ENCODE measurements at places on chromosomes 3 and 15. TPM values are rescaled to one million over a fixed set of nuclear protein-coding genes. Genes with fewer than 3 reads are reported as not detected.
A peak's percentile ranks its signal among the peaks of the same experiment; 100 is the strongest.

DNA sequence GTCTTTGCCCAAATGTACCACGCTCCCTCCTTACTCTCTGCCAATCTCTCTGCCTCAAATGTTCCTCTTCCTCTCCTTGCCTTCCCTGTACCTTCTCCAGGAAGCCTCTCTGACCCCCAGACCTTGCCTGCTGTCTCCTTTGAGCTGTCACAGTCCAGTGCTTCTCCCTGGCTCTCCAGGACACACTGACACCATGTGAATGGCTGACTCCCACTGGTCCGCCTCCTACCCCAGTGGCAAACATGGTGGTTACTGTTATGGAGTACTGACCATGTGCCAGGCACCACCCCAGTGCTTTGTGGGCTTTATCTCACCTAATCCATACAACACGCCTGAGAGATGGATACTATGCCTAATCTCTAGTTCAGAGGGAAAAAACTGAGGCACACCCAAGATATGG lies 141.9 kb downstream of the TPRA1 start:
- no peaks in the 10 kb centered on the region for H3K4me1 ChIP-seq
- peaks cover 22% of the 10 kb centered on the region for H3K27me3 ChIP-seq

GRCh38 chr3:157667493-157667892 lies 164.3 kb upstream of the VEPH1 start:
- H3K4me3 ChIP-seq: no peak overlapping the region
- no peak for DNase-seq
- no peaks in the 10 kb centered on the region for H3K4me1 ChIP-seq
- no peak overlapping the region for H3K27ac ChIP-seq
- no peaks in the 10 kb centered on the region for H3K36me3 ChIP-seq
- peaks cover 3% of the 10 kb centered on the region for H3K27me3 ChIP-seq

DNA sequence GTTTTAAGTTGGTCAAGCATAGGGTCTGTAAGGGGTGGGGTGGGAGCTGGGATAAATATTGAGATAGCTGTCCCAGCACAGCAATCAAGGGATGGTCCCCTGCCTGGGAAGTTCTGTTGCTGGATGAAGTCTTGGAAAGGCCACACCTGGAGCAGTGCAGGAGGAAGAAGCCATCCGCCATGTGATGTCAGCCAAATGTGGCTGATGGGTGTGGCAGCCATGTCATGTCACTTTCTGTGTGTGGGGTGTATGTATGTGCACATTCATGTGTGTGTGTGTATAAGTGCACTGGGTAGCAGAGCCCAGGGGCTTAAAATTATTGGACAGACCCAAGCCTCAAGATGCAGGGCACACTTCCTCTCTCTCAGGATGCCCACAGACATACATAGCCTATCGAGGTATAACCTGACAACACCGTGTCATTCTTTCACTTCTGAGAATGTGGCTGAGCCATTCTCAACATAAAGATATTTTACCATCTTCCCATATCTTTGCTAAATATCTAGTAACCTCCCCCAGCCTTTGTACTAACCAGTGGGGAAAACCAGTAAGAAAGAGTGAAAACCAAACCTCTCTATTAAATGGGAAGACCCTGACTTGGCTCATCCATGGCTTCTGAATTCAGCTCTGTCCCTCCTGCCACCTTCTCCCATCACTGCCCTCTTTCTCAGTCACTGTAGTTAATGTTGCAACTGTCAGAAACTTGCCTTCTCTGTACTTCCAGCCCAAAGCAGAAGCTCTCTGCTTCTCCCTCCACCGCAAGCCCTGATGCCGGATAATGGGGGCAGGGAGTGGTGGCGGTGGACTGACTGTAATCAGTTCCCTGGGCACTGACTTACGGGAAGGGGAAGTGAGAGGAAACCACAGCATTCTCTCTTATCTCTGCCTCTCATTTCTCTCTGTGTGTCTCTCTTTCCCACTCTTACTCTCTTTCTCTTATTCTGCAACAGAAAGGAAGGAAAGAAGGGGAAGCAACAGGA lies 11.2 kb downstream of the TNFSF10 start:
- peaks cover 81% of the 10 kb centered on the region for H3K4me1 ChIP-seq
- peaks cover 67% of the 10 kb centered on the region for H3K36me3 ChIP-seq
- H3K27me3 ChIP-seq: no peaks in the 10 kb centered on the region
- peak overlapping the region; percentile 52 for H3K4me3 ChIP-seq
- DNase-seq: peak; percentile 89
- H3K27ac ChIP-seq: peak overlapping the region; percentile 93

DNA sequence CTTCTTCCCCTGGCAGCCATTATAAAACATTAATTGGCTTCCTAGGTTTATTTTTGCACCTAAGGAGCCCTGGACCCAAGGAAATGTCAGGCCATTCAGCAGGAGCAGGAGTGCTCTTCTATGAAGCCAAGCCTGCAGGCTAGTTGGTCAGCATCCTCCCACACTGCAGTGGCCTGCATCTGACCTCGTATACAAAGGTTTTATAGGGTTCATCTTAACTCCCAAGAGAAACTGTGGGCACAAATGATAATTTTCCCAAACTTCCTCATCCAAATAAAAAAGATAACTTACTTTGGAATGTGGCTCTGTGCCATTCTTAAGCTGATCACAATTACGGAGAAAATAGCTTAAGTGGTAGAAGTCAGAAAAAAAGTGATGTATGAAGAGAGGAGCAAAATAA lies 19.4 kb downstream of the PLSCR1 start:
- H3K4me3 ChIP-seq: no peak overlapping the region
- H3K36me3 ChIP-seq: peaks cover 23% of the 10 kb centered on the region
- no peaks in the 10 kb centered on the region for H3K27me3 ChIP-seq
- no peak overlapping the region for H3K27ac ChIP-seq
- H3K4me1 ChIP-seq: peaks cover under 1% of the 10 kb centered on the region
- DNase-seq: no peak

- no peaks in the 10 kb centered on the region for H3K36me3 ChIP-seq
- H3K27me3 ChIP-seq: no peaks in the 10 kb centered on the region
- DNase-seq: no peak
- H3K4me3 ChIP-seq: no peak overlapping the region
Observed at GRCh38 chr15:54026258-54026657, 48.0 kb downstream of the UNC13C start.

DNA sequence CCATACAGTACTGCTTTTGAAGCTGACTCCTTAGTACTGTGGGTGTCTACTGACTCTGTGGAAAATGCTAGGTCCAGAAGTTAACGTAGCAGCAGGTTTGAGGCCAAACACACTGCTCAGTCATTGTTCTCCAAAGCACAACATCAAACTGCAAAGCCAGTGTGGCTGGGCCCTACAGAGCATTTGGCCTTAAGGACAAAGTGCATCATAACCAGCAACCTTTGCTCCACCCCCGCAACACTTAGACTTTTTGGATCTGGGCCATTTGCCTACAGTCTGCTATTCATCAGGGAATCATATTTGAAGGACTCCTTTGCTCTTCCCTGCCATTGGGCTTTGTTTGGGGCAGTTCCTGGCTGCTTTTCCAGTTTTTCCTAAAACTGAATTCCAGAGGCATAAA lies 43.1 kb upstream of the ARL6 start:
- no peak overlapping the region for H3K4me3 ChIP-seq
- no peak for DNase-seq
- no peaks in the 10 kb centered on the region for H3K4me1 ChIP-seq
- no peaks in the 10 kb centered on the region for H3K36me3 ChIP-seq
- no peak overlapping the region for H3K27ac ChIP-seq

DNA sequence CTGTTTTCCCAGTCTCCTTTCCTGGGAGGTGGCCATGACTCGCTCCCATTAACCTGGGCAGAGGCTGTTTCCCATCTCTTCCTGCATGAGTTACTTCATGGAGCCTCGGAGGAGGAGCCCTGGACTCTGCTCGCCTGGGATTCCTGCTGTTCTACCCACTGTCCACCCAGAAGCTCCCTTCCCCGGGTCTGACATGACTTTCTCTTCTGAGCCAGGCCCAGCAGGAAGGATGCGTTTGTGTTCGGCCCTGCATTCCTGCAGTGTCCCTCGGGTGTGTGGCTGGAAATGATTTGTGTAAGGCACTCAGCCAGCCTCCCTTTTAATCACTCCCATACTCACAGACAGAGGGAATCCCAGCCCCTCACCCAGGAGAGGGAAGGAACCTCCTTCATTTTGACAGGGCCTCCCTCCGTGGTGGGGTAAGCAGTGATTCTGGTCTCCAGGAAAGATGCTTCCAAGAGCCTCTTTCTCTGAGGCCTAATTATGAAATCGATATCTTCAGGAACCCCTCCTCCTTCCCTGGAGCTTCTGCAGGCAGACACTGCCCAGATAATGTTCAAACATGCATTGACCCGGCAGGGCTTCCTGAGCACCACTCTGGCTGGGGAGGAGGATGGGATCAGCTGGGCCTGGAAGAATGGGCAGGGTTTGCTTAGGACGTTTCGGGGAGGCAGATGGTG lies 41.6 kb upstream of the DLG1 start:
- no peak overlapping the region for H3K4me3 ChIP-seq
- H3K27ac ChIP-seq: no peak overlapping the region
- H3K36me3 ChIP-seq: no peaks in the 10 kb centered on the region
- no peak for DNase-seq

DNA sequence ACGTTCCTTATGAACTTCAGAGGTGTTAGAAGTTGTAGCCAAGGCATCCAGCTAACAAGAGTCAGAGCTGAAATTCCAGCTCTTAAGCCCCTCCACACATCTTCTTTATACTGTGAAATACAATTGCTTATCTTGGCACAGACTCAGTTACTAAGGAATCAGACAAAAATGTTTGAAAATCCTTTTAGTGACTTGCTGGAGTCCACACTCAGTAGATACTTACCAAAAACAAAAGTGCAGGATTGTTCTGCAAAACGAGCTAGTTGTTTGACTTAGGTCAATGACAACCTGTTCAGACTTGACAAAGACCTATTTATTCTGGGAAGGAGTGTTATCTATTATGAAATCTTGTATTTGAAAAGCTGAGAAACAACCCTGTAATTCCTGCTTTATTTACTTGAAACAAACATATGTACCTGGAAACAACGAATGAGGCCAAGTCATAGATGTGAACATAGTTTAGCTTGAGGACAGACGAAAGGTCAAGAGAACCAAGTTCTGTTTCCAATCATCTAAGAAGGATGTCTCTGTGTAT lies 38.5 kb downstream of the B3GNT5 start:
- DNase-seq: no peak
- peaks cover 5% of the 10 kb centered on the region for H3K36me3 ChIP-seq
- H3K27me3 ChIP-seq: no peaks in the 10 kb centered on the region

- no peak for DNase-seq
- H3K4me3 ChIP-seq: no peak overlapping the region
- peaks cover 5% of the 10 kb centered on the region for H3K27me3 ChIP-seq
- no peaks in the 10 kb centered on the region for H3K36me3 ChIP-seq
- H3K27ac ChIP-seq: no peak overlapping the region
Observed at GRCh38 chr15:43249236-43249635, 17.5 kb downstream of the TGM5 start.

DNA sequence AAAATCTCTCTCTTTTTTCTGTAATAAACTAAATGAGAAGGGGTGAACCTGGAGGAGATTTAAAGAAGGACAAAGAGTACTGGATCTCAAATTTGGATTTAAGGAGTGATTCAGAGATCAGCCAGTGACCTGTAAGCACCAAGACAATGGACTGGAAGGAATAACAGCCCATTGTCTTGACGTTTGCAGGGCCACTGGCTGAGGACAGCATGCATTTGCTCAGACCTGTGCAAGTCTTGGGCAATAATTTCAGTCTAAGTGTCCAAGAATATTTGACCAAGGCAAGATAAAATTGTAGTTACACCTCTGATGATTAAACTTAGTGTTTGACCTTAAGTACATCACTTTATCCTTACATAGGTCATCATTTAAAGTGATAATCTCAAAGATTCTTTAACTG lies 55.8 kb upstream of the OSTN start:
- no peak overlapping the region for H3K27ac ChIP-seq
- no peaks in the 10 kb centered on the region for H3K36me3 ChIP-seq
- no peaks in the 10 kb centered on the region for H3K4me1 ChIP-seq
- no peak for DNase-seq
- no peaks in the 10 kb centered on the region for H3K27me3 ChIP-seq
- no peak overlapping the region for H3K4me3 ChIP-seq

Gene ATP10A
- 17.2 TPM for total RNA-seq

Gene TM4SF4
- total RNA-seq: not detected

Gene SLC12A8
- 1.00 TPM for total RNA-seq

Gene ASB14
- total RNA-seq: not detected

Gene DUOXA2
- total RNA-seq: not detected
